Smooth muscle cell of the umbilical artery (primary cell): ENCODE measurements at places on chromosomes 3 and 15. TPM values are rescaled to one million over a fixed set of nuclear protein-coding genes. Genes with fewer than 3 reads are reported as not detected.

Gene TMEM45A
- total RNA-seq, result 53.7 and 107 TPM in 2 replicates

Gene RHCG
- not detected in 2 replicates for total RNA-seq

Gene SUCNR1
- not detected in 2 replicates for total RNA-seq

Gene FETUB
- not detected in 2 replicates for total RNA-seq

Gene SENP7
- 8.9 and 9.9 TPM in 2 replicates for total RNA-seq

Gene PPARG
- total RNA-seq, result 1.2 and 5.5 TPM in 2 replicates
